ENCODE measurements at places on chromosomes 7 and 10.

GRCh38 chr10:133088956-133089800 is 1.5 kb downstream of the ADGRA1 start:
- DNase-seq: no peak

- no peak for DNase-seq
Measured at GRCh38 chr10:23341004-23341403, 3.6 kb downstream of the C10orf67 start.

- peak; percentile 70 for DNase-seq
Measured at GRCh38 chr10:78905957-78906308, 162.8 kb upstream of the ZMIZ1 start.

DNA sequence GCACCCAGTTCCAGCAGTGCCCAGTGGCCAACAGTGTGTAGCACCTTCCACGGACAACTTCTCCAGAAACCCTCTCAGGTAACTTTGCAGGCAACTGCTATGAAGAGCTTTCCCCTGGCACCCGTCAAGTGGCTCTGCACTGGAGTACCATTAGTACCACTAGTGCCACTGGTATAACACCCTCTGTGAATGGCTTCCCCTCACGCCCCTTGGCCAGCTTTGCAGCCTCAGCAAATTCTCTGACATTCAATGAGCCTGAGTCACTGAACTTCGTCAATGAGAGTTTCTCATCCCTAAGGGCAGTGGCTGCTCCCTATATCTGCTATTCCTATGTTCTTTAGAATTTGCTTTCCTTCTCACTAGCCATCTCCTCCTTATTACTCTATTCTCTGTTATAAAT is 7.6 kb upstream of the HERPUD2 start:
- DNase-seq: no peak

GRCh38 chr10:33723181-33723580 is 388.7 kb upstream of the NRP1 start:
- DNase-seq: no peak

DNA sequence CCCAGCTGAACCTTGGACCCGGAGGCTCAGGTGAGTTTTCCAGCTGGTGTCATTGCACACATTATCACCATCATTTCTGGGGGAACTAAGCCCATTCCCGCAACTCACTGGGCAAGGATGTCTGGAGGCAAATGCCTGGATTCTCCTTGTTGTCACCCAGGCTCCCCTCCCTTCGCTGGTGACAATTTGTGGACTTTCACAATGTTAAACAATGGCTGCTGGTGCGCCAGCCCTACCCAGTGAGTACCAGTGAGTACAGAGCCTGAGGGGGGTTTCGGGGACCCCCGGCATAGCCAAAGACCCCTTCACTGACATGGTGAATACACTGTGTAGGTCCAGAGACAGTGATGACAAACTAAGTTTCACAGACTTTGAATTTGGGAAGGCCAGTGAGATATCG is 189.2 kb downstream of the ADARB2 start:
- no peak for DNase-seq

GRCh38 chr7:17234030-17234397 is 64.4 kb upstream of the AHR start:
- no peak for DNase-seq

DNA sequence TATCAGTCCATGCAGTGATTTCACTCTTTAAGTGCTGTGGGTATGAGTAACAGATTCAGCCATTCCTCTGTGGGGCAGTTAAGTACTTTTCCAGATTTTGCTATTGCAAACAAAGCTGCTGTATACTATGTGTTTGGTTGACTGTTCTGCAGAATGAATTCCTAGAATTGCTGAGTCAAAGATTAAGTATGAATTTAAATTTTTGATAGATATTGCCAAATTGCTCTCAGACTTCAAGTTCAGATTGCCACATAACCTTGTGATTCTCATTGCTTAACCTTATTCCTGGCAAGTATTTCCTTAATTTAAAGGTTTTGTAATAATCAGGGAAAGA is 21.6 kb upstream of the SAR1A start:
- no peak for DNase-seq

- DNase-seq: no peak
Measured at GRCh38 chr10:27019827-27020226, 80.5 kb downstream of the ANKRD26 start.
